Panc1 (cell line): ENCODE measurements at places on chromosomes 13 and 19. TPM values are rescaled to one million over a fixed set of nuclear protein-coding genes. Genes with fewer than 3 reads are reported as not detected.

DNA sequence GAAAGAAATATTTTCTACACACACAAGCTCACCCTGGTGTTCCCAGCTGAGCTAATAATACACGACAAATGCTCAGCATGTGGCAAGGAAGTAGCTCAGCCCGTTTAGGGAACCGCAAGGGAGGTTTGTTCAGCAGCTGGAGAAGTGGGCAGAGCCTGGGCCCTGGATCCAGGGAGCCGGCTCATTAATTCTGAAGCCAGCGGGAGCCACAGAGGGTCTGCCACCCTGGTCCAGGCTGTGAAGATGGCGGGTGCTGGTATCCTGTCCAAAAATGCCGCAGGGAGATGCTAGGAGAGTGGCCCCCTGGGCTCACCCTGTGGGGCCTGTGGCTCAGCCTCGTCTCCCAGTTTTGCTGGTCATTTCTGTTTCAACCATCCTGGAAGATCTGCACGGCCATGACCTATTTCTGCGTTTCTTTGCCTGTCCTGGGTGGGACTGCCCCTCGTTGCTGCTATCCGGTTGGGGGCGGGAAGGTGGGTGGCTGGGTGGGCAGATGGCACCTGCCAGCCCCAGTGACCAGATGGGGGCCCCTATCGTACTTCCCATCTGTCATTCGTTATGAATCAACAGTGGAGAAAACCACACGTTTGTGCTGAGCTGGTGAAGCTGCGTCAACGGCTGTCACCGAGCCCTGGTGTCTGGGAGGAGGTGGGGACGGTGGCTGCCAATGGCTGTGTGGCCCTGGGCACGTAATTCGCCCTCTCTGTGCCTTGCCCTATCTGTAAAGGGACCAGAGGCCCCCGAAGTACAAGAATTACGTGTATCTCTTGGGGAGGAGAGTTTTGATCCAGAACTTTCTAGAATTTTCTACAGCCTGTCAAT is 2.7 kb upstream of the GNA15 start:
- no peak for DNase-seq

GRCh38 chr13:101695870-101696516 is 243.5 kb downstream of the ITGBL1 start:
- DNase-seq: no peak

- no peak for DNase-seq
Measured at GRCh38 chr13:28000567-28000966, 12.1 kb upstream of the URAD start.

DNA sequence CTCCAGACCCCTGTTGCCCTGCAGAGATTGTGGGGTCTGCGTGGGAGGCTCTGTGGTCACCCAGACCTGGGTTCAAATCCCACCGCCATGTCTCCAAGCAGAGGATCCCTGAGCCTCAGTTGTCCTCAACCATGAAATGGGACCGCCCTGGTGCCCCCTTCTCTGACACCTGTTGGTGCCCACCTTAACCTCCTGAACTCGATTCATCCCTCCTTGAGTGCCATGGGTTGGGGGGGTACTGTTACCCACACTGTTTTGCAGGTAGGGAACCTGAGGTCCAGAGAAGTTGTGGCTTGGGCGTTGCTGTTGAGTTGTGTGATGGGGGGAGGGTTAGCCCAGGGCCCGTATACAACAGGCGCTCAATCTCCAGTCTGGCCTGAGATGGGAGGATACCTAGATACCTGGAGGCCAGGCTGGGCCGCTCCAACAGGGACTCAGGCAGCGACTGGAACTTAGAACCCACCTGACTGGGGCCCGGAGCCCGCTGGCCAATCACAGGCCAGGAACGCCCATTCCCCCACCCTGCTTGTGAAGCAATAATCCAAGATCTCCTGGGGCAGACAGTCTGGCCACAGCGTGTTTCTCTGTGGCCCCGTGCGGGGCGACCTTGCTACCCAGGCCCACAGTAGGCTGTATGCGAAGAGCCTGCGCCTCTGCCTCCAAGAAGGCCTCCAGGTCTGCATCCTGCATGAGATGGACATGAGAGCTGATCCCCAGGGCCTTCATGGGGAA is 2.8 kb downstream of the ARID3A start:
- DNase-seq: no peak

- no peak for DNase-seq
Measured at GRCh38 chr13:42968906-42969305, 23.1 kb downstream of the EPSTI1 start.

DNA sequence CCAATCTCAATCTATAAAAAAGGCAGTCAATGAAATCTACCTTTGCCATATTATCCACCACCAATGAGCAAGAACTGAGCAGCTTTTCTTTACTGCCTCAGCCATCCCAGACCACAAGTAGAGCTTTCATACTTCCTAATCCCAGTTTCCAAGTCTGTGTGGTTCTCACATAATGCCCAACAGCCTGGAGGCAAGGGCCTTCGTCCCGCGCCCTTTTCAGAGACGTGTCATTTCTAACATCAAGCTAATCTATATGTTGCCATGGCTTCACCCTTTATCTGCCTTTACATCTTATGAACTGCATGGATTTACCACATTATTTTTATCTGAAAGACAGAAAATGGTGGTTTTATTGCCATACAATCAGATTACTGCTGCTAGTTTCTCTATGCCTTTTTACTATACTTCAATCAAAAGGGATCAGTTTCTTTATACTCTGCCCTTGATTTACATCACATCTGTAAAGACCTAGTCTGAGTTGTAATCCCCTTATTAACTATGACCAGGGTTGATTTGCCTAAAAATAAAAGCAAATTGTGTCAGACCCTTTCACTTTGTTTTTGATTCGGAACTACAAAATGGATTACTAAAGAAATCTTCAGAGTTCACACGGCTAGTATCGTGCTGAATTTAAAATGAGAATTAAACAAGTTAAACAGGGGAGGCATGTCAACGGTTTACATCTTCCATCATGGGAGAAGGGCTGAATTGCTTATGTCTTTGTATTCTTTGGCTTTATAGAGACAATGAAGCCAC is 5.9 kb downstream of the EFNB2 start:
- no peak for DNase-seq

The ELOF1 gene
- 62.2 TPM for total RNA-seq

The RANBP3 gene
- total RNA-seq: 54.6 TPM

The CYP2A7 gene
- not detected for total RNA-seq

The SHD gene
- total RNA-seq: 0.46 TPM
